IMR-90 (cell line): ENCODE measurements at places on chromosomes 5 and 9. TPM values are rescaled to one million over a fixed set of nuclear protein-coding genes. Genes with fewer than 3 reads are reported as not detected.

The SLC6A3 gene
- not detected in 2 replicates for total RNA-seq

The SLC23A1 gene
- not detected in 2 replicates for total RNA-seq

The IL11RA gene
- 6.9 and 8.2 TPM in 2 replicates for total RNA-seq

The CER1 gene
- total RNA-seq, result not detected in 2 replicates

The PLAA gene
- total RNA-seq, result 24.4 and 37.8 TPM in 2 replicates

The TMEM161B gene
- 9.3 and 13.6 TPM in 2 replicates for total RNA-seq

The GLT6D1 gene
- total RNA-seq, result not detected in 2 replicates

The NUTM2G gene
- not detected in 2 replicates for total RNA-seq

The ZFP2 gene
- 0.18 and 0.56 TPM in 2 replicates for total RNA-seq

The SLC2A8 gene
- 6.4 and 9.0 TPM in 2 replicates for total RNA-seq

The EQTN gene
- not detected in 2 replicates for total RNA-seq

DNA sequence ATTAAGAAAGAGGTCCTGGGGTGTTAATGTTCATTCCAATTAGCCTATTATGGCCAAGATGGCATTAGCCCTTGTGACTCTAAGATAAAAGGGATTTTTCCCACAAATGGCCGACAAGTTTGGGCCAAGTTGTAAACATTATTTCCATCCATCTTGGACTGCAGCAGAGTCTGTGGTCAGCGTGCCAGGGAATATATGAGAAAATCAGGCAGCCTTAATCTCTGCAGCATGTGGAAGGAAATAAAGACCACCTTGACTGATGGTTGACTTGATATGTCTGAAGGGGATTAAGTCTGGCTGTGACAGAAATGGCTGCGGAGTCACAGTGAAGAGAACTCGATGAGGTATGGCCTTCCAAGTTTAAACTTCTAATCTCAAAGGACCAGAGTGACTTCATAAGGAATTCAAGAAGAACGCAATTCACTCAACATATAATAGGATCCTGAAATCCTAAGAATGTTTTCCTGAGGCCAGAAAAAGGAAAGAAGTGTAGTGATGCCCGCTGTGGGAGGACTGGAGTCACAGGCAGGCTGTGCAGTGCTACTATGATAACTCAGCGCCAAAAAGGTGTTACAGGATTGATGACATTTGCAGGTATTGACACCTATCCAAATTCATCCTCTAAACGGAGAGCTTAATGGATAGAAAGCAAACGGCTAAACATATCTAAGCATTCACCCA, 287.1 kb downstream of the SEC61B start:
- H3K36me3 ChIP-seq, result no peaks in the 10 kb centered on the region
- H3K27me3 ChIP-seq, result peaks cover 11% of the 10 kb centered on the region
- H3K27ac ChIP-seq, result no peak overlapping the region
- DNase-seq, result no peak
- H3K4me3 ChIP-seq, result no peak overlapping the region

- peaks cover 9% of the 10 kb centered on the region for H3K4me1 ChIP-seq
- no peaks in the 10 kb centered on the region for H3K27me3 ChIP-seq
- H3K4me3 ChIP-seq, result no peak overlapping the region
- H3K27ac ChIP-seq, result no peak overlapping the region
- no peak for DNase-seq
- no peaks in the 10 kb centered on the region for H3K36me3 ChIP-seq
These were observed 243.9 kb downstream of the ARL15 start for GRCh38 chr5:54066433-54066832.

- H3K27me3 ChIP-seq, result no peaks in the 10 kb centered on the region
- no peak overlapping the region for H3K4me3 ChIP-seq
- H3K27ac ChIP-seq, result no peak overlapping the region
- H3K4me1 ChIP-seq, result no peaks in the 10 kb centered on the region
- DNase-seq, result no peak
These were observed 23.1 kb downstream of the RNF180 start for GRCh38 chr5:64188776-64189175.

- DNase-seq, result peak; percentile 51
- no peak overlapping the region for H3K4me3 ChIP-seq
- peak overlapping the region; percentile 98 for H3K27ac ChIP-seq
These were observed 94.6 kb upstream of the DNAH5 start for GRCh38 chr5:14039063-14039462.

GRCh38 chr9:98056269-98057137, at the start of gene NANS:
Gene NANS (plus strand): TSS chr9:98056732. CDS start chr9:98056809, 77 bp downstream.
- peaks cover 5% of the 10 kb centered on the region for H3K36me3 ChIP-seq
- H3K4me3 ChIP-seq, result peak within 1 kb of the TSS; percentile 88
- H3K27ac ChIP-seq, result peak within 1 kb of the TSS; percentile 84

GRCh38 chr9:30622561-30622960, 1761.9 kb upstream of the ACO1 start:
- H3K27me3 ChIP-seq, result no peaks in the 10 kb centered on the region
- H3K4me3 ChIP-seq, result no peak overlapping the region
- no peak for DNase-seq
- H3K36me3 ChIP-seq, result no peaks in the 10 kb centered on the region
- H3K27ac ChIP-seq, result no peak overlapping the region

DNA sequence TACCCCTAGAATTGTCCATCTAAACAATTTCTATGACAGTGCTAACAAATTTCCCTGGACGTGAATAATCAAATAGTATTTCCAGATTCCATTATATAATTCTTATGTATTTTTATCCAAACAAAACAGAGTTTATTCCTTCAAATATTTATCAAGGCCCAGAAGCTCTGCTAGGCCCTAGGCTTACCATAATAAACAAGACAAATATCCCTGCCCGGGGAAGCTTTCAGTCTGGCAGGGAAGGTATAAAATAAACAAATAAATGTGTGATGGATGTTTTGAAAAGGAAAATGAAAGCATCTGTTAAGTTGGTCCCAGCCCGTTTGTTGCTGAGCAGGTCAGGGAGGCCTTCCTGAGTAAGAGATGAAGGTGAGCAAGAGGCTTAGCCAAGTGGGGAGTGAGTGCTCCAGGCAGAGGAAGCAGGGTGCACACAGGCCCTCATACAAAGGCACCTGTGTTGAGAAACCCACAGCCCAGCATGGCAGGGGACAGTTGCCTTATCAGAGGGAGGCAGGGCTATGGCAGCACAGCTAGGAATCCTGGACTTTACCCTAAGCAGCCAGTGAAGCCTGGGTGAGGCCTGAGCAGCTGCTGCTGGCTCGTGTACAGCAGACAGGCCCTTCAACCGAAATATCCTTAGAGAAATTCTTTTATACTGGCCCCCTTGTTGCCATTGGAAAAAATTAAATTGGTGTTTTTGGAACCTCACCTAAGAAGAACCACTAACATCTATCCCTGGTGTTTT, 7.7 kb upstream of the SLC35D2 start:
- no peaks in the 10 kb centered on the region for H3K27me3 ChIP-seq
- peaks cover 3% of the 10 kb centered on the region for H3K4me1 ChIP-seq
- H3K36me3 ChIP-seq, result no peaks in the 10 kb centered on the region; the same call in 1 of the 2 replicates
- H3K4me3 ChIP-seq, result no peak overlapping the region
- peak; percentile 37 for DNase-seq

GRCh38 chr5:26026044-26026443, 1012.3 kb downstream of the CDH9 start:
- no peaks in the 10 kb centered on the region for H3K36me3 ChIP-seq
- no peaks in the 10 kb centered on the region for H3K4me1 ChIP-seq
- H3K27ac ChIP-seq, result no peak overlapping the region
- no peaks in the 10 kb centered on the region for H3K27me3 ChIP-seq
- H3K4me3 ChIP-seq, result no peak overlapping the region

DNA sequence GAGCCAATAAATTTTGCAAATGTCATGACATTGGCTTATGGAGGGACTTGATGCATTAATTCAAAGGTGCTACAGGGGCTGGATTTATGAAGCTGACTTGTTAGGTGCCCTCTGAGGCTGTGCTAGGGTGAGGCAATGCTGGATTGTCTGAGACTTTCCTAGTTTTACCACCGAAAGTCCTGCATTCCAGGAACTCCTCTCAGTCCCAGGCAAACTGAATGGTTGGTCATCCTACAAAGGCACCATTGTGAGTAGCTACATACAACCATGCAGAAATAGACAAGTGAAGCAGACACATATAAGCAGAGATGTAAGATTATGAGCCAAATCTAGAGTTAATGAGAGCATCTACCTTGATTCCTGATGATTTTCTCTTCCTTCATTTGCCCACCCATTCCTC, 95.3 kb downstream of the LIX1 start:
- H3K27ac ChIP-seq, result no peak overlapping the region
- no peaks in the 10 kb centered on the region for H3K36me3 ChIP-seq
- no peak for DNase-seq
- H3K4me1 ChIP-seq, result no peaks in the 10 kb centered on the region; the same call in 1 of the 2 replicates

DNA sequence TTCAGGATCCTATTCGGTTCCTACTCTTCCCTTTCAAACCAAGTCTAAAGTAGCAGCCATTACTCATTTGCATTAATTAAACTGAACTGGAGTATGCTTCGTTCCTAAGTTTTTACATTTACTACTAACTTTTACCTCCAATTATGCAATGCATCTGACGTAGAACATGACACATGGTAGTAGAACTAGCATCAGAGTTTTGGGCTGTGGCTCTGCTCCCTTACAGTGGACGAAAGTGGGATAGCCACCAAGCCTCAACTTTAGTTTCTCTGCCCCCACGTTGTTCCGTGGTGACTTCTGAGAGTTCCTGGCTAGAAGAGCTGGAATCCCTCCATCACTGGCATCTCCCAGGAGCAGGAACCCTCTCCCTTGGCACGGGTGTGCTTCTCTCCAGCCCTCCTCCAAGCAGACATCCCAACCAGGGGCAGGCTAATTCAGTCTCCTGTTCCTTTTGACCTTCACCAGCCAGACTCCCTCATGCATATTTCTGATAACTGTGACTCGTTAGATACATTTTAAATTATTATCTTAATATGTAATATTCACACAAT, 2.9 kb downstream of the IFNE start:
- H3K27me3 ChIP-seq, result no peaks in the 10 kb centered on the region
- no peaks in the 10 kb centered on the region for H3K4me1 ChIP-seq
- H3K36me3 ChIP-seq, result peaks cover 3% of the 10 kb centered on the region; the same call in 1 of the 2 replicates
- DNase-seq, result no peak

DNA sequence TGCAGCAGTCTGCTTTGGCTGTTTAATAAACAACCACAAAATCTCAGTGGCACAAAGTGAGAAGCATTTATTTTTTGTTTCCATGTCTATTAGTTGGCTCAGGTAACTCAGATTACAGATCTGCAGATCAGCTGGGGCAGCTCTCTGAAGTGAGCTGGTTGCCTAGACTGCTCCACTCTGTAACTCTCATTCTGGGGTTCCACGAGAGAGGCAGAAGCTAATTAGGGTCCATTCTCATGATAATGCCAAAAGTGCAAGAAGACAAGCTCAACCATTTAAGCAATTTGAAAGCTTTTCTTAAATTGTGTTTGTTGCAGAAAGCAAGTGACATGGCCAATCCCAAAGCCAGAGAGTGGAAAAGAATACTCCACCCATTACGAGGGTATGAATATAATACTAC, 13.2 kb downstream of the MEIKIN start:
- H3K27me3 ChIP-seq, result no peaks in the 10 kb centered on the region
- no peak for DNase-seq
- H3K4me3 ChIP-seq, result no peak overlapping the region
- no peaks in the 10 kb centered on the region for H3K36me3 ChIP-seq
- H3K27ac ChIP-seq, result no peak overlapping the region
- no peaks in the 10 kb centered on the region for H3K4me1 ChIP-seq

- H3K36me3 ChIP-seq, result peaks cover 3% of the 10 kb centered on the region; the same call in 1 of the 2 replicates
- H3K27me3 ChIP-seq, result no peaks in the 10 kb centered on the region
- no peak overlapping the region for H3K4me3 ChIP-seq
- no peak for DNase-seq
These were observed 22.4 kb downstream of the CXXC5 start for GRCh38 chr5:139670369-139671095.

DNA sequence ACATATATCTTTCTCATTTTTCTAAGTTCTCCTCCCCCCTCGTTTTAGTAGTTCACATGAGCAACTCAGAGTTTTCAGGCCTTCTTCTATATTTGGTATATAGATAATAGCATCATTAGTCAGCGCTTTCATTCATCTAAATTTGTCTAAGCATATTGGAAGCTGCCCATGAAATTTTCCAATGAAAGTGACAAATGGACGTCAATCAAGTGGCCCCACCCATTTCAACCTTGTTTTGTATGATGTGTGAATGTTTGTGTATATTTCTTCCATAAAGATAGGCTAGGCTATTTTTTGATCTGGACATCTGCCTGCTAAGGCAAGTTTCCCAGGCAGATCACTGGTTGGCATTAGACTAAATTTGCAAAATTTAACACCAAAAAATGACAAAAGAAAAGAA, 104.0 kb upstream of the SSBP2 start:
- no peak for DNase-seq
- H3K4me3 ChIP-seq, result no peak overlapping the region
- H3K27ac ChIP-seq, result no peak overlapping the region
- H3K27me3 ChIP-seq, result no peaks in the 10 kb centered on the region; the same call in 1 of the 2 replicates

GRCh38 chr5:131171276-131171810, 599 bp downstream of the LYRM7 start:
- H3K27me3 ChIP-seq, result no peaks in the 10 kb centered on the region
- peak overlapping the region; percentile 7; the same call in 1 of the 2 replicates for H3K27ac ChIP-seq

- no peaks in the 10 kb centered on the region for H3K4me1 ChIP-seq
- H3K4me3 ChIP-seq, result no peak overlapping the region
- H3K27ac ChIP-seq, result no peak overlapping the region
- no peaks in the 10 kb centered on the region for H3K36me3 ChIP-seq
- H3K27me3 ChIP-seq, result peaks cover 27% of the 10 kb centered on the region
- DNase-seq, result no peak
These were observed 1.3 kb upstream of the ANKRD18A start for GRCh38 chr9:38621434-38622287.

GRCh38 chr5:54362434-54362833, 52.1 kb upstream of the ARL15 start:
- H3K27me3 ChIP-seq, result peaks cover 13% of the 10 kb centered on the region
- peak; percentile 26 for DNase-seq
- H3K4me3 ChIP-seq, result no peak overlapping the region
- peaks cover 4% of the 10 kb centered on the region for H3K4me1 ChIP-seq

DNA sequence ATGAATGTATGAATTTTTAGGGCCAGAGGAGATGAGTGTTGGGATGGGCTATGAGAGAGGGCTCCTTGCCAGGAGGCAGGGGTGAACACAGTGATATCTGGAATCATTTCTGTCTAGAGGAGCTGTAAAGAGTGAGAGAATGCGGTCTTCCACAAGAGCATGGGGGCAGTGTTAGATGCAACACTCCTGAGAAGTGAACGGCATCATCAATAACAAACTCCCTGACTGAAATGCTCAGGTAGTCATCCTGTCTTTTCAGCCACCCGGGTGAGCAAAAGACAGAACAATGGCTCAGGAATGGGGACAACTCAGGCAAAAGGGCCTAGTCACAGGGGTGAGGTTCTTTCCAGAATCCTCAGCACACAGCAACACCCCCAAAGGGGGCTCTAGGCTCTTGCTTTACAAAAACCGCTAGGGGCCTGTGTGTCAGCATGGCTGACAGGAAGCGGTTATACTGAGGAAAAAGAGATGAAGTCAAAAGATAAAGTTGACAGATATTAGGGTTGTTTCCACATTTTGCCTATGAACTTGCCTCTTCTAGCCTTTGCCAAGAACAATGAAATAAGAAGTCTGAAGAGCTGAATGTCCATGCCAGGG, 104.6 kb upstream of the LRRTM2 start:
- DNase-seq, result no peak
- H3K4me3 ChIP-seq, result no peak overlapping the region
- H3K27ac ChIP-seq, result no peak overlapping the region
- no peaks in the 10 kb centered on the region for H3K36me3 ChIP-seq

- H3K4me1 ChIP-seq, result peaks cover 20% of the 10 kb centered on the region
- 0 out of 2 replicates have a peak, but pooled peaks cover 2% of the 10 kb centered on the region for H3K27me3 ChIP-seq
- H3K4me3 ChIP-seq, result no peak overlapping the region
- H3K27ac ChIP-seq, result peak overlapping the region; percentile 72; the same call in 1 of the 2 replicates
- H3K36me3 ChIP-seq, result peaks cover 13% of the 10 kb centered on the region; the same call in 1 of the 2 replicates
- peak; percentile 96 for DNase-seq
These were observed 179.0 kb downstream of the ROR2 start for GRCh38 chr9:91771027-91771426.
